ENCODE measurements at places on chromosomes 4 and X.

DNA sequence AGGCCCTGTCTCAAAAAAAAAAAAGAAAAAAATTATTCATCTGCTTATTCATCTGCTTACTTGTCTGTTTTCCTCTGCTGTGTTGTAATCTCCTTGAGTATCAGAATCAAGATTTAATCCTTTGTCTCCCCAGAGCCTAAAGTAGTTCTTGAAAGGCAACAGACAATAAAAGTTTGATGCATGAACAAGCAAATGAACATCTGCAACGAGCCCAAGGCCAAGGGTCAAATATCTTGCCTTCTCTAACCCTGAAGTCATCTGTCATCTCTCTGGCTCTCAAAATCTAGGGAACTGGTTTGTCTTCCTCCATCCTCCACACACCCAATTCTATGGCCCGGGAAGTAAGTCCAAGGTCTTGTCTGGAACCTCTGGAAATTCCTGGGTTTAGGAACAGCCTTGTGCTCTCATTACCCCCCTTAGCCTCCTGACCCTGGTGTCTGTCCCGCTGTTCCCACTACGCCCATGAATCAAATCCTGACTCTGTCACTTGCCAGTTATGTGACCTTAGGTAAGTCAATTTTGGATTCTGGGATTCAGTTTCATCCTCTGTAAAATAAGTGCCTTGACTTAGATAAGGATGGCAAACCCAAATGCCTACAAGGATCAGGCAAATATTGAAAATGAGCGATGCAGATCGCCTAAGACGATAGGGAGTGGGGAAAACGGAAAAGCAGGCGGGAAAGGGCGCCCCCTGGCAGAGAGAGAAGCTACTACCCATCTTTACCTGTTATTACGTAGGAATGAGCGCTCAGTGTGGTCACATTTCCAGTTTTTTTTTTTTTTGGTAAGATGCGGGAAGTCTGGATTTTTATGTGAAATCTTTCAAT is 102.7 kb upstream of the DHX15 start:
- DNase-seq: no peak

GRCh38 chr4:81498551-81499099 is 26.9 kb upstream of the RASGEF1B start:
- DNase-seq: no peak

DNA sequence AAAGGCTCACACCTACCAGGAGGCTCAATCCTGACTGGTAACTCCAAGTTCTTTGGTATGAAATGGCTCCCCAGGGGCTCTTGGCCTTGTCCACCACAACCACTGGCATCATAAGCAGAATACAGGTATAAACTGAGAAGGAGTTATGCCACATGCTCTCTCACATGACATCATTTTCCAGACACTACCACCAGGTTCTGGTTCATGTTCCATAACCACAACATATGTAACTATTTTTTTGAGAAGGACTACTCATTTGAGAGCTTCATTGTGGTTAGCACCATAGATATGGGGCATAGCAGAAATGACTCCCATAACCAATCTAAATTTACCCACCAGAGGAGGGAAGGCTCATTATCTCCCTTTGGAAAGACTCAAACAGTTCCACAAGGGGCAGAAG is 19.6 kb downstream of the PRDM5 start:
- DNase-seq: no peak

GRCh38 chr4:70737006-70737405 is 15.2 kb downstream of the RUFY3 start:
- DNase-seq: no peak

DNA sequence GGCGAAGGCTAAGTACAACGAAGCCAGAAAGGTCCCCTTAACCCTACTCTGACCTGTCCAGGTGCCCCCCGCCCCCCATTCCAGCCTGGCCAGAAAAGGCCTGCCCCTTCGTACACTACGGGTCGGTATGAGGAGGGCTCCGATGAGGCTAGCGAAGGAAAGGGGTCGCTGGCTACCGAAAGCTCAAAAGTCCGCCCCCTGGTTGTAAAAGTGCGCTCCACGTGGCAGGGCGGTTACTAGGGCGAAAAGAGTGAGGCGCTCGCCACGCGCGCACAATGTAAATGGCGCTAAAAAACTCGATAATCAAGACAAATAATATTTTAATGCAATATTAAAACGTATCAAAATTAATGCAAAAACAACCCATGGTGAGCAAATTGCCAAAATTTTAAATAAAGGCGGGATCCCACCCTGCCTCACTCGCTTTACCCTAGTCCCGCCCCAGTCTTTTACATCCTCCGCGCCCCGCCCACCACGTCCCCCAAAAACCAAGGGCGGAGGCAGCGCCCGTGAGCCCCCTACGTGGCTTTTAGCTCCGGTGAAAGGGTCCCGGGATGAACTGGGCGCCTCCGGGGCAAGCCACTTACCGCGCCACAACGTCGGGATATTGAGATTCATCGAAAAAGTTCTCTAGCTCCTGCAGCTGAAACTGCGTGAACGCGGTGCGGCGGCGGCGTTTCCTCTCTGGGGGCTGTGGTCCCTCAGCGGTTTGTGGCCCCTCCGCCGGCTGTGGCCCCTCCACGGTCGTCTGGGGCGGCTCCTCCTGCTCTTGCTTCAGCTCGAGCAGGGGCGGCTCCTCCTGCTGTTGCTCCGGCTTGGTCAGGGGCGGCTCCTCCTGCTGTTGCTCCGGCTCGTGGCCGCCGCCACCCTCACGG is 929 bp downstream of the ESX1 start:
- DNase-seq: no peak

All from ureter (tissue), 1 donor.